ENCODE measurements at places on chromosomes 4 and X.

GRCh38 chr4:176150356-176150682, 45.1 kb downstream of the SPATA4 start:
- peak; percentile 47 for DNase-seq

GRCh38 chr4:165724786-165725185, 148.3 kb upstream of the TLL1 start:
- no peak for DNase-seq

DNA sequence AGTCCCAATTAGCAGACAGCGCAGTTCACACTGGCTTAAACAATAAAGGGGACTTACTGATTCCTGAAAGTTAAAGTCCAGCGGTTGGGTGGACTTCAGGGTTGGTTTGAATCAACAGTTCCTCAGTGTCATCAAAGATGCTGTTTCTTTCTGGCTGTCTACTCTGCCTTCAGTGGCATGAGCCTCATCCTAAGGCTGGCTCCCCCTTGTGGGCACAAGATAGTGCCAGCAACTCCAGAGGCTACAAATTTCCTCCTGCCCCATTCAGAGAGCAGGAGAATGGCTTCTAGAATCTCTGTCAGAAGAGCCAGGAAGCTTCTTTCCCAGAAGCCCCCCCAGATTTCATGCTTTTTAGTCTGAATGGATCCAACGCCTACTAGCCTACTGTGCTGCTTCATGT, 82.4 kb upstream of the MTM1 start:
- peak; percentile 61 for DNase-seq

DNA sequence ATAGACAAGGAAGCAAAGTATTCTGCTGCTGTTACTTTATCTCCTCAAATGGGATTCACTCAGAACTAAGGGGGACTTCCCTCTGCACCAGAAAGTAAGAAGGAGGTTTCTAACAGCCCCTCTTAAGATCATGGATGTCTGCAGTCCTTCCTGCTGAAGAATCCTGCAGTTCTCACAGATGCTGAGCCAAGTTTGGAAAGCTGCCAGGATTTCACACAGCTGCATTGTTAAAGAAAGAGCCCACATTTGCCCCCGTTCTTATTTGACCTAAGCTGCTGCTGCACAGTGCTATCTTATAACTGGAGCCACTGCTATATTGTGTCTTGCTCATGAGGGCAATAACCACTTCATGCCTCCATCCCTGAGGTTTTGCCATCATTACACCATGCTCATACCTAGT, 81.1 kb downstream of the FAAH2 start:
- no peak for DNase-seq

- no peak for DNase-seq
Measured at GRCh38 chr4:1600811-1601532, 83.1 kb downstream of the FAM53A start.

- no peak for DNase-seq
Measured at GRCh38 chr4:150256841-150257730, 178.8 kb downstream of the DCLK2 start.

- DNase-seq = no peak
Measured at GRCh38 chr4:41714364-41715000, 34.0 kb downstream of the PHOX2B start.

GRCh38 chr4:10022346-10023049, 1.2 kb upstream of the SLC2A9 start:
- DNase-seq = no peak

- DNase-seq = no peak
Measured at GRCh38 chrX:31508338-31508737, 436.5 kb upstream of the FTHL17 start.

GRCh38 chr4:123588631-123589241, 192.1 kb downstream of the SPRY1 start:
- DNase-seq = peak; percentile 78

DNA sequence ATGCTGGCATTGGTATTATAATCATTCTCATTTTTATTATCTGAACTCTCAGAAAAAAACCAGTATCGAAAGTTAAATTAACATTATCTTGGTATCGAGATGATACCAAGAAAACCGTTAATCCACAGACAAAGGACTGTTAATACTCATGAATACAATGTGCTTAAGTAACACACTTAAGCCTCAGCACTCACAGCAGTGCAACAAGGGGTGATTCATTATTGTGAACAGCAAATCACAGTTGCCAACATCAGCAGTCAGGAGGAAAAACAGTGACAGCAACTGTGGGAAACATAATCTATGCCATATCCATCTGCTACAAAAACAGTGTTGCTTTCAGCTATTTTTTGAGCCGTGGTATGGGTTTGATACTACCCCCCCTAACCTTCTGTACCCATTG, 210.9 kb upstream of the ATOH1 start:
- no peak for DNase-seq

DNA sequence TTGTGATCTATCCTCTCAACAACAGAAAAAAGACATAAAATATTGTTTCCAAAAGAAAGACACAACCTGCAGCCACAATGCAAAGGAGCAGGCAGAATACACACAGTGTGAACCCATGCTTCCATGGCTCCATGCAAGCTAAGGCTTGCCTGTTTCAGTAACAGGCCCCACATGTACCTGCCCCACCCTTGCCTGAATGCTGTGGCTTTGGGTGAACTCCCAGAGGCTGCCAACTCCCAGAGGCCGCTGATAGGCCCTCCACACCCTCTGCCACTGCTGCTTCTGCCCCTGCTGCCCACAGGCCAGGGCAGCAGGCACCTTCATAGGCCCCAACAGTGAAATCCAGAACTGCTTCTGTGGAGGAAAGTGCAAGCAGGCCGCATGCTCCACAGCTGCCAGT, 313.9 kb downstream of the CHIC1 start:
- no peak for DNase-seq

DNA sequence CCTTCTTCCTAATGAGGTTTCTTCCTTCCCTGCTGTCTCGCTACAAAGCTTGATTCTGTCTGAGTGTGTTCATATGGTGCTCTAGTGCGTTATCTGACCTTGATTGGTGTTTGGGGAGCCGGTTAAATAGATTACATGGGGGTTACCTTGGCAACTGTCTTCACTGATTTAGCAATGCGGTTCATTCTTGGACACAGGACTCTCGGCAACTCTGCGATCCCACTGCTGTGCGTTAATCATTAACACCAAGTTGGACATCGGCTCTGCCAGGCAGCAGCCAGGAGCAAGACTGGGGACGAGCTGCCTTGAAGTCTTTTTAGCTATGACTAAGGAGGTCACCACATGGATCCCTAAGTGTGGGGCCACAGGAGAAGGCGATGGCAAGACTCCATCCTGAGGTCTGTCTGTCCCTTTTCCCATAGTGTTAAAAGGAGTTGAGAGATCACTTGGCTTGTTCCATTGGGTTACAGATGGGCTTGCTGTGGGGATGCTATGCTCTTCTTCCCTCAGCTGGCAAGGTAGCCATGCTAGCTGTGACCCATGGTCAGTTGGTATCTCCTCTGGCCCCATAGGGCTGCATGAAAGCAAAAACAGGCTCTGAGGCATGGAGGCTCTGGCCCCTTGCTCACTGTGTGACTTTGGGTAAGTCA, 93.4 kb upstream of the MAMLD1 start:
- no peak for DNase-seq

GRCh38 chr4:159341522-159341921, 238.6 kb downstream of the RAPGEF2 start:
- no peak for DNase-seq

DNA sequence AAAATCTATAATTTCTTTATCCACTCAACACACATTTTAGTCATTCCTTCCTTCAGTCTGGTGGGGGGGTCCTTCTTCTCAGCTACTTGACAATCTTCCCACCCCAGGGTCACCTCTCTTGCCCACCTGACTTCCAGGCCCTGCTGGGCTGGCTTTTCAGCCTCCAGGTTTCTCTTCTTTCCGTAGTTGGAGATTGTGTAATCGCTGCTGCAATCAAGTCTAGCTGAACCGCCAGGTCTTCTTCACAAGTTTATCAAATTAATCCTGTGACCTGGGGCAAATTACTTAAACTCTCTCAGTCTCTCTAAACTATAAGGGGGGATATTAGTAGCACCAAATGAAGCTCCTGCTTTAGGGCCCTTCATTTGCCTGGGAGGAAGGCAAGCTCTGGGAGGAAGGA, 102.9 kb upstream of the TNIP3 start:
- DNase-seq = no peak

GRCh38 chrX:44765556-44765955, 78.3 kb upstream of the DUSP21 start:
- no peak for DNase-seq

GRCh38 chr4:7539659-7540058, 104.9 kb upstream of the PSAPL1 start:
- peak; percentile 82 for DNase-seq

- no peak for DNase-seq
Measured at GRCh38 chr4:10021653-10022023, 341 bp upstream of the SLC2A9 start.

Measured in PC-3 (cell line).